ENCODE measurements at places on chromosomes 5 and 9.

GRCh38 chr5:156366521-156366920 lies 39.6 kb downstream of the SGCD start:
- no peaks in the 10 kb centered on the region for H3K4me1 ChIP-seq
- DNase-seq: no peak
- H3K36me3 ChIP-seq: no peaks in the 10 kb centered on the region
- no peaks in the 10 kb centered on the region for H3K27me3 ChIP-seq
- no peak overlapping the region for H3K27ac ChIP-seq

GRCh38 chr5:172111852-172112225 lies 76.2 kb downstream of the STK10 start:
- no peaks in the 10 kb centered on the region for H3K27me3 ChIP-seq
- H3K27ac ChIP-seq: peak overlapping the region; percentile 89

DNA sequence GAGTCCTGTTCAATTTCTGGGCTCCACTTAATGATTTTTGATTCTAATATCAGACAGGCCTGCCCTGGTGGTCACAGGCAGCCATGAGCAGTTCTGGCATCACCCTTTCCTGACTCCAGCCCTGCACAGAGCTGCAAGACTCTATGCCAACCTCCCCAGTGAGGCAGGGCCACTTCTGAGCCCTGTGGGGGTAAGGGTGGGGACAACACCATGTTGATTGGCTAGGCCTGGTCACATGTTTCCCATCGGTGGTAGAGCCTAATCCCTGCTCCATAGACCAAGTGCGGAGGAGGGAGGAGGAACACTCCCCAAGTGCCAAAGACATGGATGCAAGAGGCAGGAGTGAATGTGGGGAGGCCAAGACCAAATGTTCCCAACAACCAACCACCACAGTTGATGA lies 134.6 kb downstream of the PHF2 start:
- H3K4me1 ChIP-seq: no peaks in the 10 kb centered on the region
- no peaks in the 10 kb centered on the region for H3K27me3 ChIP-seq
- no peak for DNase-seq
- no peak overlapping the region for H3K27ac ChIP-seq

GRCh38 chr5:57442080-57442839 lies 40.4 kb downstream of the ACTBL2 start:
- DNase-seq: peak; percentile 79
- no peaks in the 10 kb centered on the region for H3K27me3 ChIP-seq
- H3K4me1 ChIP-seq: peaks cover 11% of the 10 kb centered on the region
- H3K27ac ChIP-seq: peak overlapping the region; percentile 54
- H3K4me3 ChIP-seq: peak overlapping the region; percentile 39

GRCh38 chr9:107214915-107215314 lies 68.2 kb upstream of the RAD23B start:
- H3K4me1 ChIP-seq: peaks cover 7% of the 10 kb centered on the region
- no peak overlapping the region for H3K4me3 ChIP-seq
- no peak for DNase-seq
- peak overlapping the region; percentile 30 for H3K27ac ChIP-seq

- no peaks in the 10 kb centered on the region for H3K27me3 ChIP-seq
- H3K27ac ChIP-seq: no peak overlapping the region
- no peak for DNase-seq
- peaks cover 20% of the 10 kb centered on the region for H3K36me3 ChIP-seq
- H3K4me1 ChIP-seq: peaks cover 2% of the 10 kb centered on the region
These were observed 52.4 kb downstream of the GPR21 start for GRCh38 chr9:123085916-123086315.

- H3K36me3 ChIP-seq: no peaks in the 10 kb centered on the region
- H3K4me1 ChIP-seq: peaks cover 2% of the 10 kb centered on the region
- DNase-seq: no peak
- H3K27ac ChIP-seq: no peak overlapping the region
These were observed 208.1 kb upstream of the ACTBL2 start for GRCh38 chr5:57690724-57691123.

DNA sequence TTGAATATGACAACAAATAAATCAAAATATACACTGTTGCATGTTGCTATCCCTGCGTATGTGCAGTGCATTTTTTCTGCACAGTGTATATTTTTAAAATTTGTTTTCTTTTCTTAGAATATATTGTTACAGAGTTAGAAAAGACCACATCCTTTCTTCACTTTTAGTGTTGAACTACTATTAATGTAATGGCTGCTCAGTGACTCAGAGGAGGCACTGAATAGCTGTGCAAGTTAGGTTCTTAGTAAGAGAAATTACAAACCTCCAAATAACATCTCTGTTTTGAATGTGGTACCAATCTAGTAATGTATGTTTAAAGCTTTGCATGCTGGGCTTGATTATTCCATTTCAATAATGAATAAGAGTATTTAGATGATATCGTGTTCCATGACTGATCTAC lies 208.9 kb upstream of the PRR16 start:
- H3K27me3 ChIP-seq: no peaks in the 10 kb centered on the region
- no peak for DNase-seq
- H3K4me3 ChIP-seq: no peak overlapping the region
- no peak overlapping the region for H3K27ac ChIP-seq

DNA sequence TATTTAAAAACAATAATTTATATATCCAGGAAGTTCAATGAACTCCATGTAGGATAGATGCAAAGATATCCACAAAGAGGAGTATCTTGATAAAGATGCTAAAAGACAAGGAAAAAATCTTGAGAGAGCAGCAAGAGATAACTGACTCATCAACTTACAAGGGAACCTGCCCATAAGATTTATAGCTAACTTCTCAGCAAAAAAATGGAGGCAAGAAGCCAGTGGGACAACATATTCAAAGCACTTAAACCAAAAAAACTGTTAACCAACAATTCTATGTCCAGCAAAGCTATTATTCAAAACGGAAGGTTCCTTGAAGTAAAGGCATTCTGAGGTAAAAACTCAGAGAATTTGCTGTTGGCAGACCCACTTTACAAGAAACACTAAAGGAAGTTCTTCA lies 20.3 kb downstream of the RABGAP1 start:
- no peak for DNase-seq
- peaks cover 6% of the 10 kb centered on the region for H3K36me3 ChIP-seq
- H3K4me1 ChIP-seq: no peaks in the 10 kb centered on the region
- no peaks in the 10 kb centered on the region for H3K27me3 ChIP-seq
- H3K27ac ChIP-seq: no peak overlapping the region
- H3K4me3 ChIP-seq: no peak overlapping the region

DNA sequence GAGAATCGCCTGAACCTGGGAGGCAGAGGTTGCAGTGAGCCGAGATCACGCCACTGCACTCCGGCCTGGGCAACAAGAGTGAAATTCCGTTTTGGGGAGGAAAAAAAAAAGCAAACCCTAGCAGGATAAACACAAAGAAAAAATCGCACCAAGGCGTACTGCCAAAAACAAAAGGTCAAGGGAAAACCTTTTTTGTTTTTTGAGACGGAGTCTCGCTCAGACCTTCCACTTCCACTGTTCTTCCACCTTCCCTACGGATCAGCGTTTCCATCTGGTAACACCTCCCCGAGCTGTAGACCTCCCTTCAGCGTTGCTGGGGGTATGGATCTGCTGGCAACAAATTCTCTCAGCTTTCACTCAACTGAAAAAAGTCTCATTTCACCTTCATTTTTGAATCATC lies 20.1 kb upstream of the FCN2 start:
- H3K27ac ChIP-seq: no peak overlapping the region
- H3K36me3 ChIP-seq: no peaks in the 10 kb centered on the region
- no peak for DNase-seq
- H3K4me3 ChIP-seq: no peak overlapping the region

- peak overlapping the region; percentile 99 for H3K27ac ChIP-seq
- H3K4me3 ChIP-seq: no peak overlapping the region
- H3K4me1 ChIP-seq: peaks cover 10% of the 10 kb centered on the region
- H3K27me3 ChIP-seq: no peaks in the 10 kb centered on the region
- peak; percentile 90 for DNase-seq
These were observed 29.8 kb downstream of the UGCG start for GRCh38 chr9:111926421-111926875.

DNA sequence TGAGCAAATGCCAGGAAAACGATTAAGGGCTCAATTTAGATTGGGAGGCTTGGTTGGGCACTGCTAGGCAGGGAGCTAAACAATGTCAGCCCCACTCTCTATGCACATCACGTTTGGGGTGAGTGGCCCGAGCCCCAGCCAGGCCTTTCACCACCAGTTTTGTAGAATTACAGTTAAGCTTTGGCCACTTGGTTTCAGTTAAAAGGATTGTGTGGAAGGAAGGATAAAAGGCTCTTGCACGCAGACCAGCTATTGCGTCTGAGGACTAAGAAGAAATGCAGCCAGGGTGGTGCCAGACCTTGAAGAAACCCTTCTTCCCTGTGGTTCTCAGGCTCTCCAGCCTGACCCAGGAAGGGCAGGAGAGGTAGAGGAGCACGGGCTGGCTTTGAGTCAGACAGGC lies 125.3 kb upstream of the SLC44A1 start:
- no peak overlapping the region for H3K27ac ChIP-seq
- no peaks in the 10 kb centered on the region for H3K36me3 ChIP-seq
- H3K4me3 ChIP-seq: no peak overlapping the region
- H3K27me3 ChIP-seq: no peaks in the 10 kb centered on the region
- H3K4me1 ChIP-seq: peaks cover 8% of the 10 kb centered on the region

- H3K27me3 ChIP-seq: no peaks in the 10 kb centered on the region
- no peak overlapping the region for H3K27ac ChIP-seq
- H3K4me3 ChIP-seq: no peak overlapping the region
- peak; percentile 80 for DNase-seq
- peaks cover 23% of the 10 kb centered on the region for H3K36me3 ChIP-seq
- peaks cover 2% of the 10 kb centered on the region for H3K4me1 ChIP-seq
These were observed 81.9 kb downstream of the EBF1 start for GRCh38 chr5:159017786-159018185.

- no peaks in the 10 kb centered on the region for H3K36me3 ChIP-seq
- no peaks in the 10 kb centered on the region for H3K4me1 ChIP-seq
- H3K27ac ChIP-seq: no peak overlapping the region
- no peak for DNase-seq
- no peaks in the 10 kb centered on the region for H3K27me3 ChIP-seq
These were observed 476.1 kb upstream of the ACO1 start for GRCh38 chr9:31908158-31908890.

DNA sequence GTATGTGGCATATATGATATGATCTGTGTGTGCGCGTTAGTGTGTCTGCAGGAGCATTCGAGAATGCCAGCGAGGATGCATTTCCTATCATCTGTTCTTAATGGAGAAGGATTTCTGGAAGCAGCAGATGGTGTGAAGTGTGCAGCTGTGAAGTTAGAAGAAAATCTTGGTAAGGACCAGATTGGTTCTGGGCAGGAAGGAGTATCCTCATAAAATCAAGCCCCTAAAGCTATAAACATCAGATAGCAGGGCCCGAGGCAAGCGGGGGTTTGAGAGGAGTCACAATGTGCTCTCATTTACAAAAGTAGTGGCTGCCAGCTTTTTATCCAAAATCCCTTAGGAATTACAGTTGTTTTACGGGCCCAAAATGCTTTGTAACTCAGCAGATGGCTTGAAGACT lies 40.0 kb downstream of the DAPK1 start:
- no peaks in the 10 kb centered on the region for H3K27me3 ChIP-seq
- H3K4me1 ChIP-seq: peaks cover 12% of the 10 kb centered on the region
- no peak for DNase-seq
- H3K4me3 ChIP-seq: no peak overlapping the region

- peak; percentile 2 for DNase-seq
- H3K27ac ChIP-seq: no peak overlapping the region
- no peaks in the 10 kb centered on the region for H3K4me1 ChIP-seq
These were observed 133.6 kb downstream of the PTPRD start for GRCh38 chr9:10479172-10479571.

DNA sequence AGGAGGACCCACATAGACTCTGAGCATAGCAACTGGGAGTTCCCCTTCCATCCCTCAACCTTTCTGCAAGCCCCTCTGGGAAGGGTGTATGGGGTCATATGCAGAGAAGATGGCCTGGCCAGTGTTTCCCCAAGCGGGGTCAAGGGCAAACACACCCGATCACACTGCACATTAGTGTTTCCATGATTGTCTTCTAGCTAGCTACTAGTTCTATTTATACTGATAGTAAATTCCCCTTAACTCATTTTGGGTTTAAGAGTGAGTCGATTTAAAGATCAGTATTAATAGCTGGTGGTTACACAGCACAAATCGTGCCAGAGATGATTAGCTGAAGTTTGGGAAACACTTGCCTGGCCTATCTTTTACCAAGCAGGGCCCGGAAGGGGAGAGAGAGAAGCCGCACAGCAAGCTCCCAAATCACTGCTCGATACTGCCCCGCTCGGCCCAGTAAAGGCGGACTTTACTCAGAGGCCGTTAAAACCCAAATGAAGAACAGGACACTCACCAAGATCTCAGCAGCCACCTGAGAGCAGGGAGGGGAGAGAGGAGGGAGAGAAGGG lies 29.4 kb upstream of the TNIP1 start:
- no peak overlapping the region for H3K27ac ChIP-seq
- peaks cover 62% of the 10 kb centered on the region for H3K36me3 ChIP-seq
- H3K4me3 ChIP-seq: no peak overlapping the region
- no peak for DNase-seq
- no peaks in the 10 kb centered on the region for H3K27me3 ChIP-seq

- peak within 1 kb of the TSS; percentile 64 for H3K27ac ChIP-seq
- no peaks in the 10 kb centered on the region for H3K27me3 ChIP-seq
- peaks cover 6% of the 10 kb centered on the region for H3K4me1 ChIP-seq
These were observed at the start of gene RNF145 for GRCh38 chr5:159209438-159210209. Gene RNF145, minus strand, starts transcription at chr5:159209553. Its CDS starts 5,936 bp downstream, at chr5:159203617.

DNA sequence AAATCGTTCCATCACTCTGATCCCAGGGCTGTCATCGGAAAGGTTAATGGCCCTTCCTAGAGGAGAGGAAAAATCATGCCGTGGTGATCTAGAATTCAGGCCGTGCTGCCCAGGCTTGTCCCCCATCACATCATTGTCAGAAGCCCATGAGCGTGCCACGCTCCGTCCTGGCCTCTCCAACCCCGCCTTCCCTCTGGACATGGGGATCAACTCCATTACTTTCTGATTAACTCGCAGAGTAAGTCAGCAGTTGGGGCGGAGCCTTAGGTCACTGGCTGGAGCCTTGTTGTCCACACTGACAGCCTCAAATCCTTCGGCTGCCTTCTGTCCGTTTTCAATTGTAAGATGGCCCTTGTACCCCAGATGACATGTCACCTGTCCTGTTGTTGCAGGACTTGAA lies 75.0 kb downstream of the MVB12B start:
- no peaks in the 10 kb centered on the region for H3K4me1 ChIP-seq
- H3K27ac ChIP-seq: no peak overlapping the region
- no peaks in the 10 kb centered on the region for H3K27me3 ChIP-seq
- no peak overlapping the region for H3K4me3 ChIP-seq

DNA sequence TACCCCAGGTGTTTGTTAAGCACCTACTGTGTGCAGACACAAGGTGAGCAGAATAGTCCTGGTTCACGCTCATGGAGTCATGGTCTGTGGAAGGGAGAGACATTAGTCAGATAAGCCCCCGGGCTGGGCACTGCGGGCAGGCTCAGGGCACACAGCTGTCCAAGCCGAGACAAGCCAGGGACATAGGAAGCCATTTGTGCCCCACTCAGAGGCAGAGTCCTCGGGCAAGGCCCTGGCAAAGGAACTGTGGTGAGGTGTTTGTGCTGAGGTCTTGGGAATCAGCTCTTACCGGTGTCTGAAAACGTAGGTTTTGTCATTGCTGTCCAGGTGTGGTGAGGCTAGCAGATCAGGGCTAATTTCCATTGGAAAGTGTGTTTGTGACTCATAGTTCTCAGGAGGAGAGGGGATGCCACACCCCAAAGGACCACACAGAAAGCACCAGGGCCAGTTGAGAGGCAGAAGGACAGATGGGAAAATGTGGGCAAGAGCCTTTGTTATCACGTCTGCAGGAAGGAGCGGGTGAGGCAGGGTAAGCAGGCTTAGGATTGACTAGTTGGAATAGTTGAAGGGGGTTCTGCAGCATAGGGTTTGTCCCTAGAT lies 46.1 kb upstream of the NEURL1B start:
- peaks cover 25% of the 10 kb centered on the region for H3K27me3 ChIP-seq
- no peak overlapping the region for H3K4me3 ChIP-seq
- H3K36me3 ChIP-seq: no peaks in the 10 kb centered on the region
- DNase-seq: no peak
- no peaks in the 10 kb centered on the region for H3K4me1 ChIP-seq
